Pulmonary artery endothelial cell (primary cell): ENCODE measurements at places on chromosomes 2 and 18. TPM values are rescaled to one million over a fixed set of nuclear protein-coding genes. Genes with fewer than 3 reads are reported as not detected.

The NR4A2 gene
- 0.07 and 0.11 TPM in 2 replicates for total RNA-seq

The INPP1 gene
- 14.4 and 15.4 TPM in 2 replicates for total RNA-seq

The VIL1 gene
- not detected in 2 replicates for total RNA-seq

The CNTNAP5 gene
- not detected in 2 replicates for total RNA-seq

The CENPO gene
- 18.7 and 32.6 TPM in 2 replicates for total RNA-seq

The IL36B gene
- total RNA-seq = not detected in 2 replicates

The DUSP19 gene
- 2.1 and 4.5 TPM in 2 replicates for total RNA-seq

The AQP12A gene
- not detected in 2 replicates for total RNA-seq

The CYP27A1 gene
- total RNA-seq = 10.5 and 10.9 TPM in 2 replicates

The RBKS gene
- total RNA-seq = 0.67 and 0.79 TPM in 2 replicates

The MAL gene
- total RNA-seq = not detected in 2 replicates

The ZNF638 gene
- total RNA-seq = 93.0 and 131 TPM in 2 replicates

The ATOH8 gene
- 5.7 and 23.8 TPM in 2 replicates for total RNA-seq

The FKBP1B gene
- 21.8 and 22.8 TPM in 2 replicates for total RNA-seq

The CD207 gene
- total RNA-seq = not detected in 2 replicates

The RNF149 gene
- 100 and 103 TPM in 2 replicates for total RNA-seq

The ACAA2 gene
- 45.1 and 46.6 TPM in 2 replicates for total RNA-seq

The SULT1C4 gene
- 4.8 and 7.0 TPM in 2 replicates for total RNA-seq

The GORASP2 gene
- total RNA-seq = 29.5 and 36.8 TPM in 2 replicates

The HOXD3 gene
- total RNA-seq = not detected in 2 replicates

The MOB1A gene
- 94.8 and 122 TPM in 2 replicates for total RNA-seq

The PLEKHH2 gene
- total RNA-seq = 0.07 and 0.20 TPM in 2 replicates

The NEB gene
- 0.40 and 0.92 TPM in 2 replicates for total RNA-seq

The COL3A1 gene
- total RNA-seq = 0.92 and 7.3 TPM in 2 replicates

The PPP4R1 gene
- total RNA-seq = 137 and 162 TPM in 2 replicates

The STEAP3 gene
- total RNA-seq = 12.2 and 23.7 TPM in 2 replicates

The SERPINB4 gene
- not detected in 2 replicates for total RNA-seq

The MBP gene
- total RNA-seq = 0.53 TPM in 2 replicates

The AQP12B gene
- not detected in 2 replicates for total RNA-seq

The PHOSPHO2 gene
- 1.5 and 2.0 TPM in 2 replicates for total RNA-seq

The SLC11A1 gene
- total RNA-seq = 0.04 TPM in 1 of 2 replicates, not detected in the other

The DUSP2 gene
- total RNA-seq = 0.42 and 0.53 TPM in 2 replicates

The PPP1R1C gene
- 0.07 TPM in 1 of 2 replicates, not detected in the other for total RNA-seq

The TMX3 gene
- 74.5 and 96.6 TPM in 2 replicates for total RNA-seq

The MC2R gene
- not detected in 2 replicates for total RNA-seq

The MYO5B gene
- 0.14 and 0.20 TPM in 2 replicates for total RNA-seq

The MC4R gene
- not detected in 2 replicates for total RNA-seq

The SCN9A gene
- total RNA-seq = 0.11 and 0.33 TPM in 2 replicates

The DSG2 gene
- total RNA-seq = under 0.01 and 0.07 TPM in 2 replicates

The SERPINB11 gene
- total RNA-seq = not detected in 2 replicates

The ZEB2 gene
- total RNA-seq = 22.5 and 30.3 TPM in 2 replicates
